Muscle of leg (tissue), 16 donors: ENCODE measurements at places on chromosomes 3 and 15. TPM values are rescaled to one million over a fixed set of nuclear protein-coding genes. Genes with fewer than 3 reads are reported as not detected.

- no peak for DNase-seq
- no peak overlapping the region for H3K4me3 ChIP-seq
- no peaks in the 10 kb centered on the region for H3K36me3 ChIP-seq
- H3K4me1 ChIP-seq: peaks cover 4% of the 10 kb centered on the region
These were observed 403.6 kb downstream of the ERC2 start for GRCh38 chr3:56064684-56065083.

GRCh38 chr3:46858456-46858855 is 4.8 kb downstream of the MYL3 start:
- no peak overlapping the region for H3K27ac ChIP-seq
- peaks cover 25% of the 10 kb centered on the region for H3K4me1 ChIP-seq
- H3K36me3 ChIP-seq: no peaks in the 10 kb centered on the region
- no peak overlapping the region for H3K4me3 ChIP-seq
- no peak for DNase-seq

GRCh38 chr3:196988241-196989029 is 19.8 kb upstream of the PIGZ start:
- DNase-seq: no peak
- H3K4me3 ChIP-seq: no peak overlapping the region
- H3K4me1 ChIP-seq: no peaks in the 10 kb centered on the region

Gene KCNMB2
- total RNA-seq: 11.7 TPM

Gene ZBTB47
- 25.9 TPM for total RNA-seq

Gene ACKR4
- total RNA-seq: 3.0 TPM

Gene GP5
- total RNA-seq: 0.35 TPM

Gene SYNPR
- total RNA-seq: 0.04 TPM

Gene LCTL
- total RNA-seq: not detected

Gene CLDN18
- total RNA-seq: not detected
